ENCODE measurements at places on chromosomes 13 and 19.

- DNase-seq, result no peak
Measured at GRCh38 chr19:18262917-18263316, 11.3 kb downstream of the IQCN start.

DNA sequence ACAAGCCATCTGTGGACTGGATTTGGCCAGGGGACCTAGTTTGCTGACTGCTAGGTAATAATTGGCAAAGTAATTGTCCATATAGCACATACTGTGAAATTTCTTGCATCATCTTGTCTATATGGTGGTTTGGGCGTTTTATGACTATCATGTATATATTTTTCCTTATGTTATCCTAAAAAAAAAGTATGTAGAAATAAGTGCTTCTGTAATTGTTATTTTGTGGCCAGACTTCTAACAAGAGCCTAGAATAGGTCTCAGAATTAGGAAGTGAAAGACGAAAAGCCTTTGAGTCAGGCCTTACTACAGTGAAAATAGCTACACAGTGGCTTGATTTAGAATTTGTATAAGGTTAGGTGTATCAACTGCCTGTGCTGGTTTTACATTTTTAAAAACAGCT, 4.2 kb downstream of the FNDC3A start:
- DNase-seq, result no peak

DNA sequence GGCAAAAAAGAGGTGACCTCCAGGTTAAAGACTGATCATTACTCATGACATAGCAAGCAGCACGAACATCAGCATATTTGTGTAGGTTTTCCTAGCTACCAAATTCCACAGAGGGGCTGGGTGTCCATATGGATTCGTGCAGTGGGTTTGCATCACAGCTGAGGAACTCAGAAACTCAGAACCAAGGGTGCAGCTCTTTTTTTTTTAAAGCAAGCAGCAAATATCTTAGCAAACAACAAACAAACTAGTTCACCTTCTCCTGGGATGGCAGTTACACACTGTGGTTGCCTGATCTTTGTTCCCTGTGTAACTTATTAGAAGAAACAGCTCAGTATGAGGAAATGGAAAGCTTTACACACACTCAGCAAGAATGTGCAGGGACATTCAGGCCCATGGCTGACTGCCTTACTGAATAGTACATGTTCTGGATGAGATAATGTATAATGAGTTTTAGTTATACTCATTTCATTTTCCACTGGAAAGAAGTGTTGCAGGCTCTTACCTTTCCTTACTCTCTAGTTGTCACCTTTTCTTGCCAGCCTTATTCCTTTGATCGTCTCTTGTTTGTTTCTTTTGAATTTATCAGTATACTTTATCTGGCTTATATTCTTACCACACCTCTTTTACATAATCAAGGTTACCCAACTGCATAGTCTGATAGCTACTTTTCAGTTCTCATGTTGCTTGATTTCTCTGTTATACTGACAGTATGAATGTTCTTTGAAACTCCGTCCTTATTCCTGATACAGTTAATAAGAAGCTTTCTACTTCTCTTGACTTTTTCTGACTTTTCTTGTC, 4.3 kb downstream of the NDFIP2 start:
- DNase-seq, result no peak

GRCh38 chr13:100515410-100515800, 73.2 kb downstream of the GGACT start:
- no peak for DNase-seq

GRCh38 chr19:48095612-48096175, 14.9 kb downstream of the PLA2G4C start:
- DNase-seq, result no peak

GRCh38 chr13:95201814-95202651, 99.2 kb downstream of the ABCC4 start:
- DNase-seq, result no peak

GRCh38 chr13:101946401-101946800, 455.4 kb downstream of the FGF14 start:
- DNase-seq, result no peak

DNA sequence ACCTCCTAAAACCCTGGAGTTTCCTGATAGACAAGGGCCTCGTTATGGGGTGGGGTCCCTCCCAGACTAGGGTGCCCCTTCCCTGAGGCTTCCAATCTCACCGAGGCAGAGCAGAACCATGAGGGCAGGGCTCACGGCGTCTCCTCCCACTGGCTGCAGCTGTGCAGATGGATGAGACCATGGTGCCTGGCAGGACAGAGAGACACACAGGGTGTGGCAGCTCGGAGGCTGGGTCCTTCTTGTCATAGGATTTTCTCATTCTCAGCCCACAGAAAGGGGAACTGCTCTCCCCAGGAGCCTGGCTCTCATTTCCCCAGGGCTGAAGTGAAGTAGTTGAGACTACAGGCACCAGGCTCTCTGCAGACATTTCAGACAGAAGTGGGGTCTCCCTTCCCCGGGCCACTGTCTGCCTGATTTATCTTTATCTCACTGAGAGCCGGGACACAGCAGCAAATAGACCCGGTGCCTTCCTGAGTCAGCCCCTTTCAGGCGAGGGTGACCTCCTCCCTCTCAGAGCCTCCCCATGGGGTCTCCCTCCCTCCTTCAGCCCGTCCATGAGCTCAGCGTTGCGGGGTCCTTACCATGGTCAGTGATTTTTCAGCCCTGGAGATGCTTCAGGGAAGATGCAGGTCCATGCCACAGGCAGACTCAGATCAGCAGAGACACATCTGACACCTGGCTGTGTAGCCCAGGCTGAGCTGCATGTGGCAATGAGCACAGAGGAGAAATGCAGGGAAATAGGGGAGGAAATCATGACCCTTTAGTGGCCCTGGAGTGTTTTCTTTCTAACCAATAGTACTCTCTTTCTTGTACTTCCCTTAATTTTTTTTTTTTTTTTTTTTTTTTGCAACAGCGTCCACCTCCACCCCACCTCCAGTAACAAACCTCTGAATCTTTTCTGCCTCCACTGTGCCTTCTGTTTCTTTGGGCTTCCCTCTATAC, at the start of gene LILRA5:
Gene LILRA5 (minus strand): TSS at position 731 of the 942 bp plus-strand sequence. CDS start 147 bp downstream, at position 584.
- no peak for DNase-seq

- no peak for DNase-seq
Measured at GRCh38 chr19:30253581-30253996, 118.6 kb upstream of the ZNF536 start.

- peak; percentile 28 for DNase-seq
Measured at GRCh38 chr19:54164369-54165068, 5.0 kb upstream of the LENG1 start.

DNA sequence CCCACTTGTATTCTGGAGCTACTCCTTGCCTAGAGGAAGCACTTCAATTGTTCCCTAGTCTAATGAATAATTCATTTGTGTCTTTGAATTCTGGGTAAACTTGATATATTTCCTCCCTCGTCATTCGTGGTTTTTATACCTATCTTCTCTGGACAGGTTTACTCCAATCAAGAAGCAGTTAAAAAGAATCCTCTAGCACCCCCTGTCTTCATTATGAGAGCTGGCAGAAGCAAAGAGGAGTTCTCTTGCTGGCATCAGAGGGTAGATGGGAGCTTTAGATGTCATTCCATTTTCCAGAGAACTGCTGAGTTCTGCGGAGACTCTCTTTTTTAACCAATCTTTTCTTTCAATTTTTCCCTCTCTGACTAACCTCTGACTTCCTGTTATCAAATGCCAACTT, 627.7 kb downstream of the FGF9 start:
- DNase-seq, result no peak

DNA sequence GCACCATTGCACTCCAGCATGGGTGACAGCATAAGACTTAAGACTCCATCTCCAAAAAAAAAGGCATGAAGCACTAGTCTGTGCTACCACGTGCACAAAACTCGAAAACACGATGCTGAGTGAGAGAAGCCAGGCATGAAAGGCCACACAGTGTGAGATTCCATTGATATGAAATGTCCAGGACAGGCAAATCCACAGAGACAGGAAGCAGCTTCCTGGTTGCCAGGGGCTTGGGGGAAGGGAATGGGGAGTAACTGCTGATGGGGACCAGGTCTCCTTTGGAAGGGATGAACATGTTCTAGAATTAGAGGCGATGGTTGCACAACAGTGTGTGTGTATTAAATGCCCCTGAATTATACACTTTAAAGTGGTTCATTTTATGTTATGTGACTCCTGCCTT, 15.9 kb upstream of the JUND start:
- no peak for DNase-seq

DNA sequence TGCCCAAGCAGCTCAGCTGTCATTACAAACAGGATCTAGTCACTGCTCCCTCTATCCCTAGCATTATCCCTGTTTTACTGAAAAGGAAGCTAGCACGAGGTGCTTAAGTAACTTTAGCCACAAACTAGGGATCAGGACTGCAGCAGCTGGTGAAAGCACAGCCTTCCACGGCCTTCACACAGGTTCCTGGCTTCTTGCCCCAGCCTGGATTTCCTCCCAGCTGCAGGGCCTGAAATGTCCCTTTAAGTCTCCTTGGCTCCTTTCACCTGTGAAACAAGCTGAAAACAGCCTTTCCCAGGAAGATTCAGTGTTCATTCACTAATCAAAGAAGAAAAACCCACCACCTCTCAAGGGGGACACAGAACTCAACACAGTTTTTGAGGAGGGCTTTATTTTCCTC, 754.5 kb downstream of the DIAPH3 start:
- DNase-seq, result no peak

DNA sequence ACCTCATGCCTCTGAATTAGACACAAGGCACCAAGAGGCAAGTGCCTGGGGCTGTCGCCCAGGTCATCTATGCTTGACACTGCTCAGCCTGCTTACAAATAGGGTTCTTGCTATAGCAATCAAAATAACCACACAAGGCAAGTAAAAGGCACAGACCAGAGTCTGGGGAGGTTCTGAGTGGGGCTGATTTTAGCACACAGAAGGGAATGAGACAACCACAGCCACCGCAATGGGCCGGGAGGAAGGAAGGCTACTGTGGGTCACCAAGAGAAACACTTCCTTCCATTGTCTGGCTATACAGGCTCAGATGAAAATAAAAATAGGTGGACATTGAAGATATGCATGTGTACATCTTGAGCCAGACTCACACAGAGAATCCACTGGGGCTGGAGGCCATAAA, 159.1 kb downstream of the DLEU7 start:
- DNase-seq, result no peak

DNA sequence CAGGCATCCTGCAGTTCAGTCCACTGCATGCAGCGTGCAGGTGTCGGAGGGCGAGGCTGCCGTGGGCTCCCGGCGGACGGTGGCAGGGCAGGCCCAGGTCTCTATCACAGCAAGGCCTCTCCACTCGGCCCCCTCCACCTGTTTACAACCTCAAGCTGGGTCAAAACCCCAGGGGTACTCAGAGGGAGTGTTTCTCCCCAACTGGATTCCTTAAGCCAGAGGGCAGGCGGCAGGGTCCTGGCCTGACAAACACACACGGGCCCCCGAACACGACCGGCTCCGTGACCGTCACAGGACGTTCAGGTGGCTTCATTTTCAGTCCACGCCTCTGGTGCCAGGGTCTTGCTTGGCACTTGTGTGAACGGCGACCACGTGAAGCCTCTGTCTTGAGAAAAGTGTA, 23.5 kb downstream of the RASA3 start:
- DNase-seq, result no peak

DNA sequence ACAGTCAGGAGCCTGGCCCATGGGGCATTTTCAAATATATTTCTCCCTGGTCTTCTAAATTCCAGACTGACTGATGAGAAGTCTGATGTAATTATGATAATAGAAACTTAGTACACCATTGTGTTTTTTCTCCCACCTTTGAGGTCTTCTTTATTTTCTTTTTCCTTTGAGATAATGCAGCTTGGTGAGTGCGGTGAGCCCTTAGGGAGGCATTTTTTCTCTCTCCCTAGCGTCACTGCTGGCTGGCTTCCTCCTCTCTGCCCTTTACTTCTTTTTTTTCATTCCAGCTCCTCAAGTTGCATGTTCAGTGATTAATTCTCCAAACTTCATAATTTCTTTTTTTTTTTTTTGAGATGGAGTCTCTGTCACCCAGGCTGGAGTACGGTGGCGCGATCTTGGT, 12.8 kb upstream of the CDC42EP5 start:
- no peak for DNase-seq

DNA sequence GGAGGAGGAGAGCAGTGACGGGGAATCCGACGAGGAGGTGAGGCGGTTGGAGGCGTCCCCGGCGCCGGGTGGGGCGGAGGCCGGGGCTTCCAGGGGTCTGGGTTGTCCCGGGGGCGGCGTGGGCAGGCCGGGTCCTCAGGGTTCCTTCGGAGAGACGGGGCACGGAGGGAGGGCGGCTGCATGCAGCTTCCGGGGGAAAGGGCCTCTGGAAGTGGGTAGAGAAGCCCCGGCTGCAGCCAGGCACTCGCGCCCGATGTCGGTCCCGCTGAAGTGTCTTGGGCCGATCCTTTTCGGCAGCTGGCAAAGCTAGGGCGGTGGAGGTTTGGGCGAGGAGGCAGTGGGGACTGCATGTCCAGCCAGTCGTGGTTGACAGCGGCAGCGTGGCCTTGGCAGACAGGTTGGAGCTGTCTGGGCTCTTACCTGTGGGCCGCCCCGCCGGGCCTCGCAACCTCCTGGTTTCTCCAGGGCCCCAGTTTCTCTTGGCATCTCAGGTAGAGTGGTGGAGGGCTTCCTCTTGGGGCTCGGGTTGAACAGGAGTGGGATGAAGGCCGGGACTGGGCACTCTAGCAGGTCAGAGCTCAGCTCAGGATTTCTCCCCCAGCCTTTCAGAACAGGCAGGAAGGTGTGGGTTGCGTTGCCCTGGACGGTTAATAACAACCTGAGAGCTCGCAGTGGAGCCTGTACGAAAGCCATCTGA, 690 bp downstream of the KMT2B start:
- peak; percentile 43 for DNase-seq

DNA sequence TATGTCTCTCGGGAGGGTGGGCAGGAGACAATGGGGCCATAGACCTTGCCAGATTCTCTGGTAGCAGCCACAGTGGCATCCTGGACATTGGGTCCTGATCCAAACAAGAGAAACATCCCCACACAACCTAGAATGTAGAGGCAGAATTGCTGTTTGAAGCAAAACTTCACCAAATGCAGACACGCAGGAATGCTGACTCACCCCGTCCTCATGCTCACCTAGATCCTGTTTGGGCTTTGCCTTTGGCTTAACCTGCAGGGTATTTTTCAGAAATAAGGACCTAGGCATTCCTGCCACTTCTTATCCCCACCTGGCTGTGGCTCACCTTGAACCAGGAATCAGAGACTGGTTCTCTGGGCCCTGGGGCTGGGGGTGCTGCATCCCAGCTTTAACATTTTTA, 7.3 kb downstream of the TBC1D17 start:
- no peak for DNase-seq

- DNase-seq, result no peak
Measured at GRCh38 chr13:86510792-86511191, 711.6 kb upstream of the SLITRK6 start.

- DNase-seq, result no peak
Measured at GRCh38 chr19:2354670-2355069, 5.4 kb upstream of the TMPRSS9 start.

DNA sequence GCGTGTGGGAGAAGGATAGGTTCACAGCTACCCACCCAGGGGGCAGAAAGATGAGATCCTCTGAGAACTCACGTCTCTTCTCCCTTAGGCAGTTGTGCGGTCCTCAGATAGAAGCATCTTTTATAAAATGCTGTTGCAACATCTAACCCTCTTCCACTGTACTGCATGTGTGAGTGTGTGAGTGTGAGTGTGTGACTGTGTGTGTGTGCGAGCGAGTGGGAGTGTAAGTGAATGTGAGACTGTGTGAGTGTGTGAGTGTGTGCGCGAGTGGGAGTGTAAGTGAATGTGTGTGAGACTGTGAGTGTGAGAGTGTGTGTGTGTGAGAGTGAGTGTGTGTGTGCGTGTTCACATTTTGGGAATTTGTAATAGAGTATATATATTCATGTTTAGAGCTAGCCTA, 55.6 kb upstream of the F7 start:
- DNase-seq, result no peak
